ENCODE measurements at places on chromosomes 1 and 21. TPM values are rescaled to one million over a fixed set of nuclear protein-coding genes. Genes with fewer than 3 reads are reported as not detected.

DNA sequence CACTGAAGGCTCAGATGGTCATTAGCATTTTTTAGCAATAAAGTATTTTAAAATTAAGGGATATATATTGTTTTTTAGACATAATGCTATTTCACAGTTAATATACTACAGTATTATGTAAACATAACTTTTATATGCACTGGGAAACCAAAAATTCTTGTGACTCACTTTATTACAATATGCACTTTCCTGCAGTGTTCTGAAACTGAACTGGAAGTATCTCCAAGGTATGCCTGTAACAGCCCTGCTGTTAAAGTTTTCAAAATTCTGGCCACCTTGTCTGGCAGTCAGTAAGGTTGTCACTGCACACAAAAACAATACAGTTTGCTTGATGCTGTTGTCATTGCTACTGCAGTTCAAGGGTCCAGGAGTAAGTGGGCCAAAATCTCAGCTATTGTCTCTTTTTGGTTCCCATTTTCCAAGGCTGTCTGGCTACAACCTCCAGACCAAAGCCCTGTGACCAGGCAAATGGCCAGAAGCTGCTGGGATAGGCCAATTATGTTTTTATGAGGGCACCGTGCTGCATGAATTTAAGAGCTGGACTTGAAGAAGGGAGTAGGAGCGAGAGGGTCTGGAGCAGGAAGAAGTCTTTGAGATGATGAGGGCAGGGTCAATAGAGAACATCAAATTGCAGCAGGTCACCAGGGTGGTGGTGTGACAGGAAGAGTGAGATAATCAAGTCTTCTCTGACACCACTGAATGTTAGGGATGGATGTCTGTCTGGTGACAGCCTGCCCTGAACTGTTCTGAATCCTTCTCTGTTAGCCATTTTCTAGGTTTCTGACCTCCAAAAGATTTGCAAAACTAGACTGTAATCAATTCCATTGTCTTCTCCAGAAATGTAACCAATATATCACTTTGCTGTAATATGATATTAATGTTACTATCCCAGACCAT is 82.3 kb upstream of the CACHD1 start:
- no peak for DNase-seq

DNA sequence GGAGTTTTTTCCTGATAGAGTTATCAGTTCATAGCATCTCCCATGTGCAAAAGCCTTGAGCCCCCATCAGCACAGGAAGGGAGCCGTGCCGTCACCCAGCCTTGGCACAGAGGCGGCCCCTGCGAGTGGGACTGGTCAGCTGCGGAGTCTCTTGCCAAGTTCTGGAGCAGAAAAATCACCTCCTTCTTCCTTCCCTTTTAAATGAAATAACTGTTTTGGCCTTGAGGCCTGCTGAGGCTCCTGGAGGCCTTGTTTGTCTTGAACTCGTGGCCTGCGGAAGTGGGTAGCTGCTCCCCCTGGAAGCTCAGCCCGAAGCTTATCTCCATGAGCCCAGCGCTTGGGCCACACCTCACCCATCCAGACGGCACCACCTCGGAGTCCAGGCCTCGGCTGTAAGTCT is 145.7 kb upstream of the TMEM51 start:
- DNase-seq, result no peak

GRCh38 chr1:217354895-217355294 is 276.0 kb downstream of the GPATCH2 start:
- DNase-seq, result peak; percentile 9

Gene AGBL4
- total RNA-seq, result not detected

DNA sequence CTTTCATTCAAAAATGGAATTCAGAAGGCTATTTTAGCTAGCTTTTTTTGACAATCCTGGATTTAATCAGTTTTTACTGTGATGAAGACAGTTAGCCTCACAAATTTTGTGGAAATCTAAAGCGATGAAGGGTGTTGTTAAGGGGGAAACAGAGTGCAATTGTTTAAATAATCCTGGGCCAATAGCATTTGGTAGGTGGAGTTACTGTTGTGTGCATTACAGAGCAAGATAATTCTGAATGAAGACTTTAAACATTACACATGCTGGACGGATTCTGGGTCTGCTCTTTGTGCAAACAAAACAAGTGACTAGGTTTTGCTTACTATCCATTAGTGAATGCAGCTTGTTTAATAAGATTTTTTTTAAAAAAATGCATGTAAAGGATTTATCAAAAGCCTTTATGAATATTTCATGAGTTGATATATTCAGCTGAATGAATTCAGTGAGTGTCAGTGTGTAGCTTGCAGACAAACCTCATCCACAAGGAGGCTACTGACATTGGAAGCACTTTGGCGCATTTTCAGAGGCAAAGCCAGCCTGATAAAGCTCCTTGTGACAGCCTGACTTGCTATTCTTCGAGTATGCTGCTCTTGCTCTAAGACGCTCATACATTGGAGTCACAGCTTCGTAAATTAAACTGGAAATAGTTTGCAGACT is 199.6 kb downstream of the PDE4B start:
- no peak for DNase-seq

GRCh38 chr1:65289449-65289848 is 19.9 kb upstream of the DNAJC6 start:
- DNase-seq, result no peak

Gene RGS4
- 20.8 TPM for total RNA-seq

Gene CTTNBP2NL
- 45.9 TPM for total RNA-seq

Gene CHAF1B
- total RNA-seq, result 3.6 TPM

Gene RPS27
- 2,282 TPM for total RNA-seq

Gene SLC45A3
- total RNA-seq, result 9.3 TPM

- DNase-seq, result no peak
These were observed 263.4 kb downstream of the TTLL7 start for GRCh38 chr1:83735526-83735925.

DNA sequence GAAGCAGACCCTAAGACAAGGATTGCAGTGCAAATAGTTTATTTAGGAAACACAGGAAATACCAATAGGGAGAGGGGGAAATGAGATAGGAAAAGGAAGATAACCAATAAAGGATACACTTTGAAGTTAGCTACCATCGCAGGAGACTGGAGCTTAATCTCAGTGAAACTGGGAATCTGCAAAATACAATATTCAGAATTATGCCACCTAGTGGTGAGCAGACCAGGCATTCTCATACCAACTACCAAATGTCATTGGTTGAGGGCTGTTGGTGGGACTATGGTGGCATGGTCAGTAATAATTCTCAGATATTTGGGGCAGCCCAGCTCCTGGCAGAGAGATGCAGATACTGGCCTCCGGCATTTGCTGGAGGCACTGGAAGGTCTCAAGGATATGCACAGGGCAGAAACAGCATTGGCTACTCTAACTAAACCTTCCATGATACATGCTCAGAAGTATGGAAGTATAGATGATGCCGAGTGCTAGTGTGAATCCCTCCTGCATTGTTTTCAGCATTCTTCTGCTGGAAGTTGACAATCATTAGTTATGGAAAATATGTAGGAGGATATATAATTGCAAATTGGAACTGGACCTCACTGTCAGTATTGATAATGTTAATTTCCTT is 11.8 kb upstream of the ZFP69B start:
- DNase-seq, result no peak

DNA sequence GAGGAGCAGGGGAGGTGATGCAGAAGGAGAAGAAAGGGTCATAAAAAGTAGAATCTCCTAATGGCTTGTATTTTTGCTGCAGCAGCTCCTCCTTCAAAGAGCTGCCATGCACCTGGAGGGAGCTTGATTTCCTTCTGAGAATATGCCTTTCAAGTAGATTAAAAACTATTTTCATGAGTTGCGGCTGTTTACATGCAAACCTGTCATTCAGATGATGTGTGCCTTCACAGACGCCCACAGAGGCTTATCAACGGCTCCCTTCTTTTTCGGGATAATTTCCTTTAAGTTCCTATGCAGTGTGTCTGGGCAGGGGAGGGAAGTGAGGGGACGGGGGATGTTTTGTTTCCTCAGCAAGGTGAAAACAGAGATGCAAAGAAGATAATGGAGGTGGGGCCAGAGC is 38.8 kb downstream of the TNR start:
- no peak for DNase-seq

Gene HTR6
- total RNA-seq, result not detected

DNA sequence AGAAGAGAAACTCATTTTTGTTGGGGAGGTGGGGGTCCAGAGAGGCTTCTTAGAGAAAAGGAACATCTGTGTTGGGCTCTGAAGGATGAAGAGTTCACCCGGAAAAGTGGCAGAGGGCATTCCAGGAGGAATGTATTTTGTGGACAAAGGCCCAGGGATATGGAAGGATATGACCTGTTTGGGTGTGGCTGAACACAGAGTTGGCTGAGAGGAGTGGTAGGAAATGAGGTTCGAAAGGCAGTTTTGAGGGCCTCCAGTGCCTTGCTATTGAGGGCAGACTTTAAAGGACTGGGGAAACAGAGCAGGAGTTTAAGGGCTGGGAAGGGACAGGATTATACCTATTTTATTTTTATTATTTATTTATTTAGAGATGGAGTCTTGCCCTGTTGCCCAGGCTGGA is 27.3 kb upstream of the WASF2 start:
- no peak for DNase-seq

DNA sequence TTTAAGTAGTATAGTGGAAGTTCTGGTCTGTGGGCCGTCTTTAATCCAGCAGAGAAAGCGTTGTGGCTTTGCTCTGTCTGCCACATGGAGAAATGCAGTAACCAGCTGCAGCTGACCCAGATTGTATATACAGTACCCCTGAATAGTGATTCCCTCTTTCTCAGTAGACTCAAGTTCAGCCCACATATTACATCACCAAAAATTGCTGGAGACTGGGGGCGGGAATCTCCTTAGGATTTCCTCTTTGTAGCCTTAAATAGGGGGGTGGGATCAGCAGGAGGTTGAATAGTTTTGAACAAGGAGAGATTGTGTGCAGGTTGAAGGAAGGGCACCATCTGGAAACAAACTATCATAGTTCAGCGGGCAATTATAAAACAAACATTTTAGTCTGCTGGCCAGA is at the start of gene ANGPTL1:
Gene ANGPTL1, minus strand, starts transcription at position 134 of the 400 bp plus-strand sequence. CDS start 5,301 bp downstream, outside the sequence.
- DNase-seq, result no peak

DNA sequence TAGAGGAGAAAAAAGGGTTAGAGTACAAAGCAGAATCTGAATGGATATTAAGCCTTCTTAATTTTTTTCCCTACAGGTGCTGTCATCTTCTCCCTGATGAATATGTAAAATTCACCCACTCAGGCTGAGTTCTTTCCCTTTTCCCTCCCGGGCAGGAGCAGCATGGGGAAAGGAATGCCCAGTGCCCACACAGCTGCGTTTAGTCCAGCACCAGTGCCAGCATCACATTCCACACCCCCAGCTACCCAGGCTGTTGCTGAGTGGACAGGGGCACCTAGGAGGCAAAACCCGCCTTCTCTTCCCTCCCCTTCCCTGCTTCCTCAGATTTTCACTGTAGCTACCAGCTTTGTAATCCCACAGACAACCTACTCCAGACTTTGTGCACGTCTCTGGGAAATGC is 3.4 kb upstream of the CADM3 start:
- DNase-seq, result no peak

Measured in kidney epithelial cell (primary cell).